ENCODE measurements at places on chromosomes 3 and 15.

DNA sequence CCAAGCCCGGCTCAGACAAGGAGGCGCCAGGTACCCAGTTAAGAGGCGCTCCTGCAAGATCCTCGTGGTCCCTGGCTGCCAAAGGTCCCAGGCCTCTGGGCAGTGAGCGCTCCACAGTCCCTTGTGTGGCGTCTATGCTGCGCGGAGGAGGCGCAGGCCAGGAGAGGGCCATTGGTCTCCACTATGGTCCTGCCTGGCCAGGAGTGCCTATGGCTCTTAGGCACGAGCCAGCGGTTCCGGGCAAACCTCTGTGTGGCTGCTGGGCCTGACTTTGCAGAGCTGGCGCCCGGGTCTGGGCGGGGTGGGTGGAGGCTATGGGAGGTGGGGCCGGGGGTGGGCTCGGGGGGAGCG lies 660 bp upstream of the ADAMTSL3 start:
- DNase-seq = no peak

DNA sequence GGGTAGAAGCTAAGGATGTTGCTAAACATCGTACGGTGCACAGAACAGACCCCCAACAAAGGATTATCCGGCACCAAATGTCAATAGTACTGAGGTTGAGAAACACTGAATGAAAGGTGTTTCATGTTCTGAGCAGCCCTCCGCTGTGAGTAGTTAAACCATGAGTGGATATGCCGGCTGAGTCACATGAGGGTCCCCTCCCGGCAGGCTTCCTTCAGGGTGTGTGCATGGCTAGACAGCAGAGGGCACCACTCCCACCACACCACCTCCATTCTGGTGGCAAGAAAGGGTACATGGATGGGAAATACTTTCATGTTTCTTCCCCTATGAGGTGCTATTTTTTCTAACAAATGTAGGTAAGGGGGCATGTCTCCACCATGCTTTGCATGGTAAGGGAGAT lies 128.3 kb upstream of the SEMA6D start:
- DNase-seq = no peak

DNA sequence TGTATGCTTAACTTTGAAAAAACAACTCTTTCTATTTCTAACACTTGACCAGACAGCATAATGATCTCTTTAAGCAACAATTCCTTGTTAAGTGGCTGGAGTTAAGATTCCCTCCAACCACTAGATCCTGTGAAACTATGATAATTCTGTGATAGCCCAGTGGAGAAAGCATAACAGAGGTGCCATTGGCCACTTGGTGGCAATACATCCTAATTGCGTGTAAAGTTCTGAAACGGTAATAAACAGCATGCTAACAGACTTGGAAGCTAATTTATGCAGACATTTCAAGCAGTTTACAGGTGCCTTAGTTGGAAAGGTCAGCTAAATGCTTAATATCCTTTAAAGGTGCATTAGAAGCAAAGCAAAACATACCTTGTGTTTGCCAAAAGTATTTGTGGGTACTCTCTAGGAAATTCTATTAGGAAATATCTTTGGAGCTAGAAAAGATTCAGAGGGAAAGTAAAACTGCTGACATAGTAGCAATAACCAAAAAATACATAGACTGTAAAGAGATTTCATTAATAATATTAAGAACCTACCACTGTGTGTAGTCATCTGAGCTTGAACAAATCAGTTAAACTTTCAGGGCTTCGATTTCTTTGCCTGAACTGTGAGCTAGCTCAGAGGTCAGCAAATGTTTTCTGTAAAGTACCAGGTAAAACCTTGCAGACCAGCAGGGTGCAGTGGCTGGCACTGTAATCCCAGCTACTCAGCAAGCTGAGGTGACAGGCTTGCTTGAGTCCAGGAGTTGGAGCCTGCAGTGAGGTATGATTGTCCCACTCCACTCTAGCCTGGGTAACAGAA lies 19.0 kb upstream of the CSTA start:
- no peak for DNase-seq

DNA sequence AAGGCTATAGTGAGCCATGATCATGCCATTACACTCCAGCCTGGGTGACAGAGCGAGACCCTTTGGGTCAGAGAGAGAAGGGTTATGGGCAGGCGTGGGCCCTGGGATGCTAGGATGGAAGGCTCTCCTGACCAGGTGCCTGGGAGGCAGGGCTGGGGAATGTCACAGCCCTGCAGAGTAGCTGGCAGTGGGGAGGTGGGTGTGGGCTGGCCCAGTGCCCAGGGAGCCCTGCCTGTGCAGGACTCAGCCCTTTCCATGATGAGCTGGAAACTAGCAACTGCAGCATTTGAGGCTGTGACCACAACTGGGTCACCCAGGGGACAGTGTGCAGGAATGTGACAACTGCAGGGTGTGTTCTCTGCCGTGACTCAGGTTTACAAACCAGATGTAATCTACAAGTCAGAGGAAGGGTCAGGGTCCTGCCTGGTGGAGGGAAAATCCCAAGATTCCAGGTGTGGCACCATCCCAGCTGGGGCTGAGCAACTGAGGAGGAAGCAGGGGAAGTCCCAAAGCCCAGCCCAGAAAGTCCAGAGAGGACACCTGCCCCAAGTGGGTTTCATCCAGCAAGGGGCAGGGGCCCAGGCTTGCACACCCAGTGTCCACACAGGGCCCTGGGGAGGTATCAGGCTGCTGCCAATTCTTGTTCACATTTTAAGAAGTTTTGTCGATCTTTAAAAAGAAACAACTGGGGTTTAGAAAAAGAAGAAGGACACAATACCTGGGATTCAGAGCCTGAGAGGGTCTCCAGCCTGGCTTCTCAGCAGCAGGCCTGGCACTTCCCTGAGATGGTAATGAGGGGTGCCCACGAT lies 45.5 kb downstream of the SLC28A1 start:
- no peak for DNase-seq

GRCh38 chr3:178900029-178900646 lies 171.5 kb downstream of the ZMAT3 start:
- no peak for DNase-seq

GRCh38 chr3:140180603-140181002 lies 245.6 kb downstream of the CLSTN2 start:
- DNase-seq = no peak

DNA sequence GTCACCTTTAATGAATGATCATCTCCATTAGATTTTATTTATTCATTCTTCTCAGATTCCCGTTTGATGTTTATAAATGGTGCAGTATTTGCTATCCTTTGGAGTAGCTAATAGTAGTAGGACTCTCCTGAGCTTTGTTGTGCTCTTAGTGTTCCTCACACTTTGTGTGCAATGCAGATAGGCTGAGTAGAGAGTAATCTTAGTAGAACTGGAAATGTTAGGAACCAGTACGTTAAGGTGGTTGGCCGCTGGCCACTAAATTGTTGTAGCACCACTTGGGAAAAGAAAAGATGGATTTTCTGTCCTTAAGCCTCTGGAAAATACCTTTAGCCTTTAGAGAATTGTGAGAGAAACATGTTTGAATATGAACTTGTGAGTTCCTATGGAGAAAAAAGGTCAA lies 19.9 kb upstream of the EBLN2 start:
- no peak for DNase-seq

DNA sequence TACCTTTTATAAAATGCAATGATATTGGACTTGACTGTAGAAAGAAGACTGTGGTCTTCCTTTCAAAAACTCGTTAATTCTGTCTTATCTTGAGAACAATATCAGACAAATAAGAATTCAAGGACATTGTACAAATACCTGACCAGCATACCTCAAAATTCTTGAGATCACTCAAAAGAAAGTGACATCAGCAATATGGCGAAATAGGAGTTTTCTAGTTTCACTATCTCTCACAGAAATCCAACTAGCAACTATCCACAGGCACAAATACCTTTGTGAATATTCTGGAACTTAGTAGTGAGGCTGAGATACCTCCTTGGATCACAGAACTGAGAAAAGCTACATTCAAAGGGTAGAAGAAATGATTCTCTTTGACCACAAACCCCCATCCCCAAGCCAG lies 419.7 kb downstream of the ZNF385D start:
- DNase-seq = peak; percentile 47

DNA sequence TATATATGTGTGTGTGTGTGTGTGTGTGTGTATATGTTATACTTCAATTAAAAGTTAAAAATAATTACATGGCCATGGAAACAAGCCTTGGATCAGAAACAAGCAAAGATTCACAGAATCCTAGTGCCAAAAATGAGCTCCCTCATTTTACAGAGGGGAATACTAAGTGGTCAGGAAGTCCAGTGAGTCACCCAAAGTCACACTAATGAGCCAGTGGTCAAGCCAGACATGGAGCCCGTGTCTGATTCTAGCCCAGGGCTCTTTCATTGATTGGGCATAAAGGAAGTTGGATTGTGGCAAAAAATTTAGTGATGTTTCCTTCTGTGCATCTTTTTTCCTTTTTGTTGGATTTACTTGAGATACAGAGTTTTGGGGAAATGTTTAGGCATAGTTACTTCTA lies 152.5 kb upstream of the NPHP3 start:
- no peak for DNase-seq

Measured in NCI-H226 (cell line).